SK-MEL-5 (cell line): ENCODE measurements at places on chromosomes 16 and 17.

DNA sequence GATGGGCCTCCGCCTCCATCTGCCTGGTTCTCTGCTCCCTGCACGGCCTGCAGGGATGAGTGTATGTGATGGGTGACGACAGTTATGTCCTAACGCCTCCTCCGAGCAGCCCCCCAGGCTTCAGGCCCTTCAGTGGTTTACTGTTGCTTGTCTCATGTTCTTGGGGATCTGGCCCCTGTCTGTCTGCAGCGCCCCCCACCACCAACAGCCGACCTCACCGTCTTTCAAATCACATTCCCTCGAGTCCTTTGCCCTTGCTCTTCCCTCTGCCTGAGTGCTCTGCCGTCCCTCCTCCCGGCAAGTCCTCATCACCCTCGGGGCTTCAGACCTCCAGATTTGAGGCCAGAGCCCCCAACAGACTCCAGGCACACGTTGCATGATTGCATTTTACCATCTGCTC lies 18.2 kb downstream of the METTL22 start:
- no peak for DNase-seq

GRCh38 chr16:27690608-27691007 lies 140.7 kb downstream of the KATNIP start:
- DNase-seq = peak; percentile 81

DNA sequence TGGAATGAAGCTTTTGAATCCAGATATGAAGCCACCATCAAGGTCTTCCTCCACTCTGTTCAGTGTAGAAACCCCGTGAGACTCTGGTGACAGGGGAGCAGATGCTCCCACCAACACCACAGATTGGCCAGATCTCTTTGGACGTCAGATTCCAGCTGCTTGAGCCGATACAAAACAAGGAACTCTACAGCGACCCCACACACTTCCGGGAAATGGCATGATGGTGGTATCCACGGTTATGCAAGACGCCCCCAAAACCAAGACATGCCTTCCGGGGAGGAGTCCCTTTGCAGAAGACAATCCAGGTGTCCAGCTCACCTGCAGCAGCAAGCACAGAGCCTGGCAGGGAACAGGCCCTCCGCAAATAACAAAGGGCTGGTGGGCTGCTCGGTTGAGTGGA lies 19.8 kb upstream of the PITPNA start:
- DNase-seq = no peak

GRCh38 chr16:89377453-89377848 lies 112.9 kb downstream of the ANKRD11 start:
- DNase-seq = no peak

GRCh38 chr17:44527102-44527501 lies 23.9 kb upstream of the GPATCH8 start:
- no peak for DNase-seq

DNA sequence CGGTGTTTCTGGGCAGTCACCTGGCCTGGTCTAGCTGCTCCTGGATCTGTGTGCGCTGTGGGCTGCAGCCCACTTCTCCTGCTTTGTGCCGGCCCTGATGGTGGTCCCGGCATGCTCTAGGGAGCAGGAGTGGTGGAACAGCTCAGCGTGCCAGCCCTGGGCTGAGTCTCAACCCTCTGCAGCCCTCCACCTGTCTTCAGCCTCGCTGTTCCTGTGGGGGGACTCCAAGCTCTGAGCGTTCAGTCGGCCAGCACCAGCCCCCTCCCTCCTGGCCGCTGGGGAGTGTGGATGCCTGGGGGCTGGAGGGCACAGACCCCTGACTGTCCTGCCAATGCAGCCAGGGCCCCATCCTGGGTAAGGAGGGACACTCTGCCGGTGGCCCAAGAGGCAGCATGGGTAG lies 23.7 kb upstream of the RASD1 start:
- DNase-seq = no peak

DNA sequence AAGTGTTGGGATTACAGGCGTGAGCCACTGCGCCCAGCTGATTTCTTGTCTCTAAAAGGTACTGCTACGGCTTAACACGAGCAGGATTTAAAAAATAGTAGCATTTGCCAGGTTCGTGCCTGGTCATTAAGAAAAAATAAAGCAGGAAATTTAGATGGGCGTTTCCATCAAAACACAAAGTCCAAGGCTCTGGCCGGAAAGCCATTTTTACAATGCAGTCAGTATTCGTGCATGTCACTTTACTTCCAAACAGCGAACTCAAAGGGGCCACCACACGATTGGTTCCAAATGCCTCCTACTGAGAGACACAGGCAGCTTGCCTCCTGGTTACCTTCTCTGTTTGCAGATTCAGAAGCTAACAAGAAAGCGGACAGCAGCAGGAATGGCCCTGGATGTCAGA lies 66.2 kb downstream of the MRM3 start:
- DNase-seq = no peak

DNA sequence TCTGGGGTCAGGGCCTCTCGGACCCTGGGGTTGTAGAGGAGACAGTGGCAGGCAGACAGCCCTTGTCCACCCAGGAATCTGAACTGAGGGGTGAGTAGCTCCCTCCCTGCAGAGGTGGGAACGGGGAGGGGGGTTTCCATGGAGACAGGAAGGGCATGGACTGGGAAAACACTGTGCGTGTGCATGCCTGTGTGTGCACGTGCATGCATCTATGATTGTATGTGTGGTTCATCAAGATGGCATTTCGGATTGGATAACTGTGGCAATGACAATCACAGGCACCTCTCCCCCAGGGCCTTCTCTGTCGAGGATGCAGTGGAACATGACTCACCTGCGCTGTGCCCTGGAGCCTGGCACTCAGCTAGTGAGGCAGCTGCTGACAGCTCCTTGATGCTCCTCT lies 6.1 kb upstream of the CD300C start:
- no peak for DNase-seq

GRCh38 chr17:2551493-2551892 lies 39.8 kb upstream of the METTL16 start:
- DNase-seq = no peak

GRCh38 chr16:66255647-66256046 lies 110.8 kb upstream of the CDH5 start:
- DNase-seq = no peak

GRCh38 chr16:14420721-14421488 lies 209.2 kb downstream of the PARN start:
- no peak for DNase-seq

GRCh38 chr17:16489431-16489830 lies 2.6 kb downstream of the LRRC75A start:
- DNase-seq = no peak

GRCh38 chr16:23949630-23950290 lies 114.0 kb downstream of the PRKCB start:
- no peak for DNase-seq

DNA sequence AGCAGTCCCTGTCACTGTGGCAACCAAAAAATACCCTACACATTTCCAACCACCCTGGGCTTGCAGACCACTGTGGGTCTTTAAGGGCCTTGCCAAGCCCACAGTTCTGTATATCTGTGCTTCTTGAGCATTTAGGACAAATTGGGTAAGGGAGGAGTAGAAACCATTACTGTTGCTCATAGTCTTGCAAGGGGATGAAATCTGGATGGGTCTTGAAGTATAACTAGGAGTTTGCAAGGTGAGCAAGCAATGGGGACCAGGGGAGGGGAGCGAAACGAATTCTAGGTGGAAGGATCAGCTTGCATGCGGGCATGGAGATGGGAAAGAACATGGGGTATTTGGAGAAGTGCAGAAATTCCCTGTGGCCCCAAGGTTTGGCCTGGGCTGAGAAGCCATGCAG lies 202.9 kb downstream of the RAB11FIP4 start:
- DNase-seq = no peak

GRCh38 chr17:66930933-66931332 lies 33.6 kb upstream of the CACNG4 start:
- DNase-seq = peak; percentile 54

- peak; percentile 50 for DNase-seq
Observed at GRCh38 chr16:75580-76501, 2.2 kb upstream of the MPG start.

DNA sequence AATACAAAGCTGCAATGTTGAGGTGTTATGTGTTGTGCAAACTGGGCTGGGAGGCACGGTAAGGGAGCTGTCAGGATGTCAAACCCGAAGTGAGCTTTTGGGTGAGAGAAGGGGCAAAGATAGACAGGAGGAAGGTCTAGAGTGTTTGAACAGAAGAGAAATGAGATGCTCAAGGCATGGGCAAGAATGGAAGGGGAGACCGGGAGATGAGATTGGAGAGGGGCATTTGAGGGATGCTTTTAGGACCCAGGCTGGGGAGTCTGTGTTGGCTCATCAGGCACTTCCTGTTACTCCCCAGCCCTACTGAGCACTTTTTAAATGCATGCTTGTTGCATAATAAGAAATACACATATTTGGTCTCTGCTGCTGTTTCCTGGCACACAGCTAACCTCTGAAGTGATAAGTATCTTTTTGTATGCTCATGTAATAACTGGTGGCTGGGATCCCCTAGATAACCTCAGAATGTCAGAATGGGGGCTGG lies 13.7 kb downstream of the UNC45B start:
- no peak for DNase-seq

GRCh38 chr16:8588682-8589056 lies 1.6 kb downstream of the TMEM114 start:
- DNase-seq = no peak

DNA sequence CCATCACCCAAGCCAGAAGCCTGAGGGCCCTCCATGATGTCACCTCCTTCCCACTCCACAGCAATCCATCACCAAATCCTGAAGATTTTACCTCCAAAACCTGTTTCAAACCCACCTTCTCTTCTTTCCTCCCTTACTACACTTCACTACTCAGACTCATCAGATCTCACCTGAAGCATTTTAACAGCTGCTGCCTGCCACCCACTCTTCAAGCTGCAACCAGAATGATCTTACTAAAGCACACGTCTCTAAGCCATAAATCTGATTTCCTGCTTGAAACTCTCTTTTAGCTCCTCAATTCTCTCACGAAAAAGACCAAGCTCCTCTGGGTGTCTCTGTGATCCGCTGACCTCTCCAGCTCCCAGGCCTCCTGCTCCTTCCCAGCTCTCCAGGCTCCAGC lies 46.5 kb downstream of the CDK5R1 start:
- DNase-seq = no peak

- peak; percentile 13 for DNase-seq
Observed at GRCh38 chr17:43753493-43754129, 5.0 kb downstream of the SOST start.

DNA sequence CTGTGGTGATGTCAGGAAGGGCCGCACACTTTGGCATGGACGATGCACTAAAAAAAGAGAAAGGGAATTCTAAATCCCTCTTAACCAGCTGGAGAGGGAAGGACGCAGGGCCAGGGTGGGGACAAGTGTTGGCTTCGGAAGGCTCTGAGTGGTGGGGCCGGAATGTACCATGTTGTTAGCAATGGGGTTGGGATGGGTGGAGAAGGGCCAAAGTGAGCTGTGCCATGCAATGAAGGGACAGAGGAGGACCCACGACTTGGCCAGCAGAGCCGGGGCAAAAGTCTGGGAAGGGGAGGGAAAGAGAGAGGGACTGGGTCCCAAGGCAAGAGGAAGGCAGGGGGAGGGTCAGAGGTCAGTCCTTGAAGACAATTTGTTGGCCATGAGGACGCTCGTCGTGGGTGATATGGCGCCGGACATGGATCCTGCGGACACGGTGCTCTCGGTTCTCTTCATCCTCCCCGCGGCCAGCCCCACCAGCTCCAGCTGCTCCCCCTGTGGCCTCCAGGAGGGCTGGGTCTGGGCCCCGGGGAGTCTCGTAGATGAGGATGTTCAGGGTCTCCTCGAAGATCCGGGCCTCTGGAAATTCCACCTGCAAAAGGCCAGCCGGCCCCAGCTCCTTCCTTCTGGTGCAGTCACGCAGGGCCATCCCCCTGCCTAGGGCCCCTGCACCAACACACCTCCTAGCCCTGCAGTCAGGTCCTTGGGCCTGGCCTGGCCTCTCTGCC lies 6.4 kb downstream of the ASPHD1 start:
- no peak for DNase-seq

DNA sequence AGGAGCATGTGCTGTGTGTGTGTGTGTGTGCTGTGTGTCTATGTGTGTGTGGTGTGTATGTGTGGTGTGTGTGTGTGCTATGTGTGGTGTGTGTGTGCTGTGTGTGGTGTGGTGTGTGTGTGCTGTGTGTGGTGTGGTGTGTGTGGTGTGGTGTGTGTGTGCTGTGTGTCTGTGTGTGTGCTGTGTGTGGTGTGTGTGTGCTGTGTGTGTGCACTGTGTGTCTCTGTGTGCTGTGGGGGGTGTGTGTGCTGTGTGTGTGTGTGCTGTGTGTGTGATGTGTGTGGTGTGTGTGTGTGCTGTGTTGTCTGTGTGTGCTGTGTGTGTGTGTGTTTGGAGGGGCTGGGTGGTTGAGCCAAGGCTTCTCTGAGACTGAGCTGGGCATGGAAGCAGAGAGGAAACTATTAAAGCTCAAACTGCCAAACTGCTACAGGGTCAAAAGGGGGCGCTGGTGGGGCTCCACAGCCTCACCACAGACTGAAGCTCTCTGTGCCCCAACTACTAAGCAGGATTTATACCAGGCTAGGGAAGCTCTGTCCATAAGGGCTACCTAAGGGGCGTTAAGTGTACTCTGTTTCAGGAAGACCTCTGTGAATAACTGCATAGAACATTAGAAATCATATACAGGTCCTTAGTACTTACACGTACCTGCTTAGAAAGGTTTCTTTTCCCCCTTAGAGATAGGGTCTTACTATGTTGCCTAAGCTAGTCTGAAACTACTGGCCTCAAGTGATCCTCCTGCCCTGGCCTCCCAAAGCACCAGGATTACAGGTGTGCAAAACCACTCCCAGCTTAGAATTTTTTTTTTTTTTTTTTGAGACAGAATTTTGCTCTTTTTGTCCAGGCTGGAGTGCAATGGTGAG lies 27.8 kb upstream of the GHDC start:
- peak; percentile 77 for DNase-seq

DNA sequence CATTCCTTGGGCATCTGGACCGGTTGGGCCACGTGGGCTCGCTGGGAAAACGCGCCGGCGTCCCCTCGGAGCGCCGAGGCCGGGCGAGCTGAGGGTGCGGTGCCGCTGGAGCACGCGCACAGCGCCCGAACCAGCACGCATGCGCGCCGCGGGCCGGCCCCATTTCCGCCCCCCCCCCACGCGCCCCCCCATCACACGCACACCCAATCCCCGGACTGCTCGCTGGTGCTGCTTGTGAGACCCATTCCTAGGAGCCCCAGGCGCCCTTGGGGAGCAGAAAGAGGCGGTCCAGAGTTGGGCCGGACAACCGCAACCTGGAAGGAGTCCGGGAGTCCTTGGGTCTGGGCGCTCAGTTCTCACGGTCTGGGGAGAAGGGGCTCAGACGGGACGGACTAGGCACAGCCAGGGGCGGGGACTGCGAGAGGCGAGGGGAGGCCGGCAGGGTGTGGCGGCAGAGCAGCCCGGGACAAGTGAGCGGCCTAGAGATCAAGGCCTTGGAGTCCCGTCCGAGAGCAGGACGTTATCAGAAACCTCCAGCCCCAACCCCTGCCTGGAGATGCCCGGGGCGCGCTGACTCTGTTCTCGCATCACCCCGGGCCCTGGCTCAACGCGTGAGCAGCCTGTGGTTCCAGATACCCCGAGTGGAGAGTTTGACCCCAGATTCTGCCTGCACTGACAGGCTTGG lies 6.0 kb upstream of the CBX8 start:
- DNase-seq = no peak
